ENCODE measurements at places on chromosomes 16 and 17.

- DNase-seq = no peak
Observed at GRCh38 chr16:79093554-79093967, 507.0 kb downstream of the MAF start.

GRCh38 chr16:84270071-84270470 is 24.6 kb upstream of the WFDC1 start:
- DNase-seq = no peak

GRCh38 chr16:70494777-70495176 is 28.6 kb downstream of the COG4 start:
- no peak for DNase-seq

GRCh38 chr16:11757671-11758545 is 15.3 kb upstream of the TXNDC11 start:
- DNase-seq = no peak

DNA sequence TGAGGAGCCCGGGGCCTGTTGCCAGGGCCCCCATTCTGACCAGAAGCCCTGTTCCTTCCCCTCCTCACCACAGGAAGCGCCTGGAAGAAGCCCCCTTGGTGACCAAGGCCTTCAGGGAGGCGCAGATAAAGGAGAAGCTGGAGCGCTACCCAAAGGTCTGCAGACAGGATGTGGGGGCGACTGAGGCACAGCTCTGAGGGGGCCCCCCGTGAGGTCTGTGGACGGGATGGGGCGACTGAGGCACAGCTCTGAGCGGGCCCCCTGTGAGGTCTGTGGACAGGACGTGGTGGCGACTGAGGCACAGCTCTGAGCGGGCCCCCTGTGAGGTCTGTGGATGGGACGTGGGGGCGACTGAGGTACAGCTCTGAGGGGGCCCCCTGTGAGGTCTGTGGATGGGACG is 13.3 kb downstream of the CENPX start:
- DNase-seq = no peak

- no peak for DNase-seq
Observed at GRCh38 chr16:8767176-8767575, 30.3 kb downstream of the TMEM186 start.

- DNase-seq = no peak
Observed at GRCh38 chr17:17837966-17838962, 1.5 kb upstream of the SREBF1 start.

DNA sequence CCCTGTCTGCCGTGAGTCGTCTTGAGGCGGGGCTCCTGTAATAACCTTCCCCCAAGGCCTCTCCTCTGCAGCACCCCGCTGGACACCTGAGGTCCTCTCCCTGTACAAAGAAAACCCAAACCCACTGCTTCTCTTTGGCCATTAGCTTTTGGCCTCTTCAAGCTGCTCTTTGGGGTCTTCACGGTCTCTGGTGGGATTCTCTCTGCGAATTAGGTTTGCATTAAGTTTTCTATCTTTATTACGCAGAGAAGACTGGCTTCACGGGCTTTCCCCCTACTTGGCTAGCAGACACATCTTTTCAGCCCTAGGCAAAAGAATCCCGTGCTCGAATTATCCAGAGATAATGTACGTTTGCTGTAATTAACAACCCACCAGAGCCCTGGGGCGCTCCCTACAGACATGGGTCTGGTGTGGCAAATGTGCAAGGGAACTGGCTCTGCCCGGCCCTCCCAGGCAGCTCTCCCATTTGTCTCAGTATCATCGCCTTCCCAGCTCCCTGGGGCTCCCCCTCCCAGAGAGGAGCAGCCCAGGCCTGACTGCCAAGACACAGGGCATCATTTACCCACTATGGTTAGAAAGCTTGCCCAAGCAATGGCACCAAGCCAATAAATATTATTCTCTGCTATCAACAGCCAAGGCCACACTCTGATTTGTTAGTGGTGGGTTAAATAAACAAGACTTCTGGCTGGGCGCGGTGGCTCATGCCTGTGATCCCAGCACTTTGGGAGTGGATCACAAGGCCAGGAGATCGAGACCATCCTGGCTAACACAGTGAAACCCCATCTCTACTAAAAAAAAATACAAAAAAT is 24.7 kb upstream of the KLHDC4 start:
- no peak for DNase-seq

- no peak for DNase-seq
Observed at GRCh38 chr17:34474706-34475105, 104.7 kb upstream of the TMEM132E start.

DNA sequence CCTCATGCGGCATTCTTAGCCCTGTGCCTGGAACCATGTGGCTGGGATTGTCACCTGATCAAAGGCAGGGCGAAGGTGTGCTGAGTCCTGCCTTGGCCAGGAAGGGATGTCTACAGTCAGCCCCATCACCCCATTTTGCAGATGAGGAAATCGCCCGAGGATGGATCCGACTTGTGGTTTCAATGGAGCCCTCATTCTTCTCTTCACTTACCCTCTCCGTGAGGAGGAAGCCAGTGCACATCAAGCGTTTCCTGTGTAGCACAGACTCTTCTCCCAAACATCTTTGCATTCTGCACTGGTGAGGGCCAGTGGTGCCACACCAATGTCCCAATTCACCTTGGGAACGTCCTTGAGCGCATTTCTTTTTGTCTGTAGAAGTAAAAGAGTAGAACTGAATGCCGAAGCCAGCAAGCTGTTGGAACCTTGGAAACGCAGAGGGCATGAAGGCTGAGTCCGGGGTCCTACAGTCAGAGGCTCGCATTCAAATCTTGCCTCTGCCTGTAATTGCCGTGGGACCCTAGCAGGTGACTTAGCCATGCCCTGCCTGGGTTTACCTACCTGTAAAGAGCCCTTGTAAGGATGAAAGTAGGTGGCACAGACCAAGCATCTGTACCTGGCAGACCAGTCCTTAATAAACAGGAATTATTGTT is 85.4 kb downstream of the IRF8 start:
- DNase-seq = no peak

DNA sequence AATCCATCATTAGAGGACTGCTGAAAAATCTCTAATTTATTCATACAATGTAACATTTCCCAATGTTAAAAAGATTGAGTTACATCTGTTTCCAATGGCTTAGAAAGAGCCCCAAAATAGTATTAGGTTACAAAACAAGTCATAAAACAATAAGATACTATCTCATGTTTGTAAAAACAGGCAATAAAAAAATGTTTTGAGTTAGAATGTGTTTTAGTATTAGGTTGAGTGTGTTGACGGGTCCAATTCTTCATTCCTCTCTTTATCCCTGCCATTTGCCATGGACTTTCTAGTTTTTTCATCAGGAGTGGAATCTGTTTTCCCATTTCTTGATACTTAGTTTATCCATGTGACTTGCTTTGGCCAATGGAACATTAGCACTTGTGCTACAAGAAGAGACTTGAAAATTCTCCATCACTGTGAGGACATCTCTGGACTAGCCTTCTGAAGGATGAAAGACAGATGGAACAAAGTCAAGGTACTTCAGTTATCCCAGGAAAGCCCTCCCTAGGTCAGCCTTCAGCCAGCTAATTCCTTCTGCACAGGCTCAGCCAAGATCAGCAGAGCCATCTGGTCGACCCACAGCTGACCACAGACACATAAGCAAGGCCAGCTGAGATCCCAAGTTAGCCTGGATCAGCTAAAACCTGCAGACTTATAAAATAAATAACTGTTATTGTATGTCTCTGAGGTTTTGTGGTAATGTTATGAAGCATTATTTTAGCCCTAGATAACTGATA is 83.3 kb downstream of the HS3ST3A1 start:
- DNase-seq = peak; percentile 73

GRCh38 chr16:3112058-3112880 is at the start of gene ZNF205:
Gene ZNF205, plus strand, starts transcription at chr16:3112586. Its CDS starts 845 bp downstream, at chr16:3113431.
- DNase-seq = no peak

- no peak for DNase-seq
Observed at GRCh38 chr17:66923886-66924285, 40.6 kb upstream of the CACNG4 start.

GRCh38 chr17:1030684-1031532 is 34.0 kb downstream of the TIMM22 start:
- DNase-seq = no peak

DNA sequence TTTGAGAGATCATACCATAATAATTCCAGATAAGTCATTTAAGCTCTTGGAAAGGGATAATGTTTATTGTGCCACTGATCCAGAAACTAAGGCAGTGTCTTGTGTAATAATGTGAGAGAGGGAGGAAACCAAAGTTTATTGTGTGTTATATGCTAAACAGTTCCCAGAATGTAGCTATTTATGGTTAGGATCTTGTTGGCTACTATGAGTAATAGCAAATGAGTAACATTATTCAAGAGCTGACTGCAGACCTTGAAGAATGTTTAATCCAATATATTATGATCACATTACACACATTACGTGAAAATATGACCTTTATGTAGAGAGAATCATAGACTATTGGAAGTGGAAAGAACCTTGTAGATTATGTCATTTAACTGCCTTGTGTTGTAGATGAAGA is 139.5 kb downstream of the BCAS3 start:
- DNase-seq = peak; percentile 89

DNA sequence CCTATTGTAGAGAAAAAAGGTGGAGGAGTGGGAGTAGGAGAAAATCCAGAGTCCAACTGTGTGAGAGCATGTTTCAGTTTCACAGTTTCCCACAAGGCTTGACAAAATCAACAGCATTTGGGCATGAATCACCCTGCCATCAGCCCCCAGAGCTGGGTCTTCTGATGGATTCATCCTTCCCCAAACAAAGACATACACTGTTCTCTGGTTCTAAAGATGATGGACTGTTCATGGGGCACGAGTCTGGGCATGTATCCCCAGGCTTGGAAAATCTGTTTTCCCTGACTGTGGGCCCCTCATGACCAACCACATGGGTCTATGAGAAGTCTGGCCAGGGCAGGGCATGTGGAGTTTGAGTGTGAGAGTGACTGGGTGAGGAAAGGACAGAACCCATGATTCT is 210.4 kb upstream of the IRX5 start:
- no peak for DNase-seq

DNA sequence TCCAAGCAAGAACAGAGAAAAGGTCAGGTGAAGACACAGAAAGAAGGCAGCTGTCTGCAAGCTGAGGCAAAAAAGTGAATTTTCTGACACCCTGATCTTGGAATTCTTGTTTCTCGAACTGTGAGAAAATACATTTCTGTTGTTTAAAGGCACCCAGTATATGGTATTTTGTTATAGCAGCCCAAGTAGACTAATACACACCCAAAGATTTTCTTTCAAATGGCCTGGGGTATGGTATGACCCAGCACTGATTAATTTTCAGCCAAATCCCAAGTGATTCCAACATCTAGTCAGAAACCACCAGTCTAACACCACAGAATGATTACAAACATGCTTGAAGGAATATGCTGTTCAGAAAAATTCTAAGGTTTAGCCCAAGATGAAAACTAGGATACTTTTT is 36.8 kb downstream of the TRIM37 start:
- no peak for DNase-seq

DNA sequence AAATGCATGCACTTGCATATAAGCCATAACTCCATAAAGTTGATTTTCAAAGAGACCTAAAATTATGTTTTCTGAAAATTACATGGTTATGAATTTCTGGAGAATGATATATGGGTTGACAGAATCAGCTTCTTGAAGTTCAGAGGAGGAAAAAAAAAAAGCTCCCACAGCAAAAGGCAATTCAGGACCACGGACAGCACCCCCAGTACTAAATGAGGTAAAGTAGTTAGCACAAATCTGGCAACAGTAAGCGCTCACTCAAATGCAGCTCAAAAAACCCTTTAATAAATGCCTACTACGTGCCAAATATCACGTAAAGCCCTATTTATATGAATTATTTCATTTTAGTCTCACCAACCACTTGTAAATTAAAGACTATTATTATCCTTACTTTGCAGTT is 135.2 kb downstream of the SHISA9 start:
- no peak for DNase-seq

- no peak for DNase-seq
Observed at GRCh38 chr17:1713878-1714426, 3.8 kb upstream of the TLCD2 start.

DNA sequence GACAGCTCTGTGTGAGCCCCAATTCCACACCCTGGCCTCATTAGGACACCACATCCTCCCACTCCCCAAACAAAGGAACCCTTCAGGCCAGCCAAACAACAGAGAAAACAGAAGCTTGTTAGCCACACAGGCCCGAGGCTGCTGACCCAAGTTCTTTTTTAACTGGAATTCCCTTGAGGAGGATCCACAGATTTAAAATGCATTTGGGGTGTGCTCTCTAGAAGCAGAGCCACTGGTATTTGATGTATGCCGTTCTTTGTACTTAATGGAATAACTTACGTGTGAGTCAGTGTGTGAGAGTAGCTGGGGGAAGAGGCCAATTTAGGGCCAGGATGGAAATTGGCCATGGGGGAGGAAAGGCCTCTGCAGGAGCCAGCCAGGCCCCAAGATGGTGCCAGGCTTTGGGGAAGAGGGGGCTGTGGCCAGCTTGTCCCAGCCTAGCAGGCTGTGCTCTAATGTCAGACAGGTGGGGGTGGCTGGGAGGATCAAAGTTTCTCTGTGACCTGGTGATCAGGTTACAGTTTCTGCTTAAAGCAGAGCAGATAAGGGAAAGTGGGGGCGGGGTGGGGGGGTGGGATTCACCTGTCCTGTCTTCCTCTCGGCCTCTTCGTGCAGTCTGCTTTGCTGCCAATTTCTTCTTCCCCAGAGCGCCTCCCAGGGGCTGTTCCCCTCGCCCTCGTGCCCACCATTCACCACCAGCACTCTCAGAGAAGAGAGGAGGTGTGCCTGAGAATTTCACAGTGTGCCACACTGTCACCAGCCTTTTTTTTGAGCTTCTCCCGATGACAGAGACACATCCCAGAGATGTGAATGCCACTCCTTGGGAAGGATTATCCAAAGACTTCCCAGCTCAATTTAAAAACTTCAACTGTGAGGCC is 50.8 kb downstream of the TOM1L2 start:
- peak; percentile 93 for DNase-seq

GRCh38 chr17:10336393-10336792 is 36.4 kb downstream of the MYH13 start:
- no peak for DNase-seq

GRCh38 chr17:63153488-63153887 is 187.5 kb downstream of the TANC2 start:
- DNase-seq = no peak

Data from GM04503 (cell line).